CD8-positive, alpha-beta memory T cell (primary cell): ENCODE measurements at places on chromosomes 16 and 17. TPM values are rescaled to one million over a fixed set of nuclear protein-coding genes. Genes with fewer than 3 reads are reported as not detected.
A peak's percentile ranks its signal among the peaks of the same experiment; 100 is the strongest.

DNA sequence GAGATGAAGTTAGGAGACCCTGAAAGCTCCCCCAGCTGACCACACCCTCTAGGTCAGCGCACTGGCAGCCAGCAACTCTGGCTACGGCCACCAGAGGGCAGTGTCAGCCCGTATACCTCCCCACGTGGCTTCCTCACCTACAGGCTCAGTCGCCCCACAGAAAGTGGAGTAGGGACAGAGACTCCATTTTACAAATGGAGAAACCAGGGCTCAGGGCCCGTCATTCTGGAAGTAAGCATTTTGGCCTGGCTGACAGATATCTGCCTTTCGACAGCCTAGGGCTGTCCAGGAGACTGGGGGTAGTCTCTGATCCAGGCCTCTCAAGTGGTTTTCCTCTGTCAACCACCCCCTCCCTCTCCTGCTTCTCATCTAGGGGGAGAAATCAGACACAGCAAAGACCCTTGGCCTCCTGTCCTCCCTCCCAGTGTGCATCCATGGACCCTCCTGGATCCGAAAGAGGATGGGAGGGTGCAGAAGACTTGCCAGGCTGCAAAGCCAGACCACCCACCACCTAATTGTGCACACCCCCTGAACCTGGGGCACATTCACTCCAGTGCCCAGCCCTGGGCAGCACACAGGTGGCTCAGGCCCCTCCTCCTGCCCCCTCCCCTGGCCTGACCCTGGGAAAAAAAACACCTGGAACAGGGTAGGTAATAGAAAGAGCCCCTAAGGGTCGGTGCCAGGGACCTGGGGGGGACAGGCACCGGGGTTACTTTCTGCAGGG, 3.8 kb upstream of the HAP1 start:
- DNase-seq = peak; percentile 68
- H3K36me3 ChIP-seq = no peaks in the 10 kb centered on the region
- H3K4me3 ChIP-seq = no peak overlapping the region

DNA sequence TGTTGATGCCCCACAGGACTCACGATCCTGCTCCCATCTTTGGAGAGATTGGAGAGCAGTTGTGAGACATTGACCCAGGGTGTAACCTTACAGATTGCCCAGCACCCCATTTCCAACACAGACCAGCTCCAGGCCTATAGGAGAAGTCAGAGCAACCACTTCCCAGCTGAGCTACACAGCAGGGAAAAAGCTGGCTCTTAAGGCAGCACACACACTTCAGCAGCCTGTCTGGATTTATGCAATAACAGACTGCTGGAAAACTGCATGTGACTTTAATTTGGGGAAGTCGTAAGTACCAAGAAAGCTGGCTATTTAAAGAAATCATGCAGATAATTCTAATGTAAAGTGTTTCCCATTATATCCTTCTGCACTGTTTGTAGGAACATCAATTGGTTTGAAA, 30.8 kb downstream of the NOG start:
- H3K27ac ChIP-seq = no peak overlapping the region
- no peak overlapping the region for H3K4me3 ChIP-seq
- no peaks in the 10 kb centered on the region for H3K36me3 ChIP-seq
- H3K4me1 ChIP-seq = no peaks in the 10 kb centered on the region
- DNase-seq = no peak

DNA sequence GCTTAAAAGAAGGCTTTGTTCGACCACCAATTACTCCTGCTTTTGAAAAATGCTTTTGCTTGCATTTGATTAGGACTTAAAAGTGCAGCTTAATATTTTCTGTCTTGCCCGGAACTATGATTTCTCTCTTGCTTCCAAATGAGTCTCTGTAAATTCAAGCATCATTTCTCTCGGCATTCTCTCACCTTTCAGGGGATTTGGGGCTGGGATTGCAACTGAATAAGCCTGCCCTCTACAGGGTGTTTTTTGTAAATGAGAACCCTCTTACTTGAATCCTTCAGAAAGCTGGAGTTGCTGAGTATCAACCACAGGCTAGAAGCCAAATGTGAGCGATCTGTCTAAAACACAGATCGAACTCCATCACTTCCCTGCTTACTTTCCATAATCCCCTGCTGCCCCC, 234.6 kb downstream of the TMEM114 start:
- no peak overlapping the region for H3K27ac ChIP-seq
- no peak for DNase-seq
- H3K4me3 ChIP-seq = no peak overlapping the region

GRCh38 chr16:19135896-19136438, 22.2 kb downstream of the ITPRIPL2 start:
- H3K27me3 ChIP-seq = no peaks in the 10 kb centered on the region
- no peak overlapping the region for H3K4me3 ChIP-seq
- no peak for DNase-seq
- no peak overlapping the region for H3K27ac ChIP-seq
- H3K36me3 ChIP-seq = no peaks in the 10 kb centered on the region

DNA sequence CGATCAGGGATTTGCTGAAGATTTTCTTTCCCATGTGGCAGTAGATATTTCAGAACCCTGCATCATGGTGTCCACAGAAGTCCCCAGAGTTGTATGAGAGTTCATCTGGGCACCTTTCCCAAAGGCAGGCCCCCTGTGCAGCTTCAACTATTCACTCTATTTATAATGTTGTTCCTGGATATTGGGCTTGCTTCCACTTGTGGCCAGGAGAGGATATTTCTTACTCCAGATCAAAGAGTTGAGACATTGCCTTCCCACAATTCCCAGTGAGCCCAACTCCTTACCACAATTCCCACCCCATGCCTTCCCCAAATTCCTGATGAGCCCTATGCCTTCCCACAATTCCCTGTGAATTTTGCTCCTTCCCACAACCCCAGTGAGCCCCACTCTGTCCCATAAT, 206.9 kb downstream of the WWOX start:
- H3K27ac ChIP-seq = no peak overlapping the region
- H3K4me3 ChIP-seq = no peak overlapping the region
- H3K36me3 ChIP-seq = no peaks in the 10 kb centered on the region

DNA sequence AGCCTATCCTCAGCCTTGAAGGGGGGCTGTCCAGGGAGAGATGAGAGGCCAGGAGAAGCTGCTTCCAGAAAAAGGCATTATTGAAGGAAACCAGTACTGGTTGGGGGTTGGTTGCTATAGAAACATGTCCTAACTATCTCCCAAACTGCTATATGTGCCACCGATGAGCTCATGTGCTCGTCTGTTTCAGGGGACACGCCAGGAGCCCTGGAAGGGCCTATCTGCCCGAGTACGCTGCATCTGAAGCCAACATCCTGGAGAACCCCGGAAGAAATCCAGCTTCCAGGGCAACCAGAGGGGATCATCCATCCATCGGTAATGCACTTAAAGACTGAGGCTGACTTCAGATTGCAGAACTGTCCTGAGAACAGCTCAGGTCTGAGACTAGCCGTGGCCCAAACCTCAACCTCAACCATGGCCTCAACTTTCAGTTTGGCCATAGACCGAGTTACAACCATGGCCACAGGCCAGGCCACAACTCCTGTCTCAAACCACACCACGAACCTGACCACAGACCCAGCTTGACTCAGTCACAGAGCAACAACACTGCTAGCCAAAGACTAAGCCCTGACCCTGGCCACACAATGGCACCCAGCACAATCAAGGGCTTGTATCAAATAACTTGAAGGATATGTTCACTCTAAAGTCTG, 10.2 kb downstream of the PITPNM3 start:
- H3K36me3 ChIP-seq = no peaks in the 10 kb centered on the region
- H3K27me3 ChIP-seq = no peaks in the 10 kb centered on the region
- no peak overlapping the region for H3K27ac ChIP-seq

- no peak overlapping the region for H3K4me3 ChIP-seq
- H3K4me1 ChIP-seq = no peaks in the 10 kb centered on the region
- H3K27me3 ChIP-seq = no peaks in the 10 kb centered on the region
- no peaks in the 10 kb centered on the region for H3K36me3 ChIP-seq
- DNase-seq = no peak
Observed at GRCh38 chr17:14923981-14924380, 341.1 kb downstream of the PMP22 start.

- no peak overlapping the region for H3K27ac ChIP-seq
- no peak overlapping the region for H3K4me3 ChIP-seq
- H3K4me1 ChIP-seq = peaks cover 27% of the 10 kb centered on the region
- H3K36me3 ChIP-seq = peaks cover 15% of the 10 kb centered on the region
- DNase-seq = no peak
Observed at GRCh38 chr17:2034157-2034556, 4.2 kb downstream of the DPH1 start.

DNA sequence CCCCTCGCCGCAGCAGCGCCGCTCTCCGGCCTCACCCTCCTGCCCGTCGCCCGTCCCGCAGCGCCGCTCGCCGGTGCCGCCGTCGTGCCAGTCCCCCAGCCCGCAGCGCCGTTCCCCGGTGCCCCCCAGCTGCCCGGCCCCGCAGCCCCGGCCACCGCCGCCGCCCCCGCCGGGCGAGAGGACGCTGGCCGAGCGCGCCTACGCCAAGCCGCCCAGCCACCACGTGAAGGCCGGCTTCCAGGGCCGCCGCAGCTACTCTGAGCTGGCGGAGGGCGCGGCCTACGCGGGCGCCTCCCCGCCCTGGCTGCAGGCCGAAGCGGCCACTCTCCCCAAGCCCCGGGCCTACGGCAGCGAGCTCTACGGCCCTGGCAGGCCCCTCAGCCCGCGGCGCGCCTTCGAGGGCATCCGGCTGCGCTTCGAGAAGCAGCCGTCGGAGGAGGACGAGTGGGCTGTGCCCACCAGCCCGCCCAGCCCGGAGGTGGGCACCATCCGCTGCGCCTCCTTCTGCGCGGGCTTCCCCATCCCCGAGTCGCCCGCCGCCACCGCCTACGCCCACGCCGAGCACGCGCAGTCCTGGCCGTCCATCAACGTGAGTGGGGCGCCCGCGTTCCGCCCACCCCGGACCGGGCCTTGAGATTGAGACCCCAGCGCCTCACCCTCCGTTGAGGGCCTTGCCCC, 15.0 kb downstream of the TBKBP1 start:
- peaks cover 69% of the 10 kb centered on the region for H3K4me1 ChIP-seq
- H3K27ac ChIP-seq = no peak overlapping the region
- H3K36me3 ChIP-seq = peaks cover 8% of the 10 kb centered on the region
- H3K4me3 ChIP-seq = no peak overlapping the region
- H3K27me3 ChIP-seq = no peaks in the 10 kb centered on the region
- DNase-seq = no peak

DNA sequence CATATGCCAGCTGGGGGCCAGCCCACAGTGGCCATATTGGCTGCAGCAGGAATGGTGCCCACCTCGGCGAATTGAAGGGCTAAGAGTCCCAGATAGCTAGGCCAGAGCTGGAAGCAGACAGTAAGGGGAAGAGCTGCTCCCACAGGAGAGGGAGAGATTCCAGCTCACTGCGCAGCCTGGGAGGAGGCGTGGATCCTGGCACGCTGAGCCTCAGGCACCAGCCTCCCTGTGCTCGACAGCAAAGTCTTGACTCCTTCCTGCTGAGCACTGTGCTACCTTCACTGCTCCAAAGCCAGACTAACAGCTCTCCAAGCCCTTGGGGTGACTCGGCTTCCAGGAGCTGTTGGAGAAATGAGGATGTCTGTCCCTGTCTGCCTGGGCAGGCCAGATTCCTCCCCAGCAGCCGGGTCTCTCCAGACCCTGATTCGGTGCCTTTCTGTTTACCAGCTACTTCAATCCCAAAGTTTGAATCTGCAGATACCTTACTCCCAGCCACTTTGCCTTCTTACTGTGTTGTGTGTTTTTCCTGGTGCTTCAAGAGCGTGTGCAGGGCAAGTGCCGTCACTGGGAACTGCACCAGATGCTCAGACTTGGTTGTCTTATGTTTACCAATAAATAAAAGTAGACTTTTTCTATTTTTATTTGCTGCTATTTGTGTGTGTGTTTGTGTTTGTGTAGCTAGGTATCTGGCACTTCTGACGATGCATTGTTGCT, 9.1 kb downstream of the CBX2 start:
- H3K4me1 ChIP-seq = peaks cover 20% of the 10 kb centered on the region
- no peak overlapping the region for H3K27ac ChIP-seq
- H3K4me3 ChIP-seq = no peak overlapping the region

- no peak for DNase-seq
- no peak overlapping the region for H3K4me3 ChIP-seq
- H3K27me3 ChIP-seq = no peaks in the 10 kb centered on the region
- peak overlapping the region; percentile 40 for H3K27ac ChIP-seq
Observed at GRCh38 chr17:39001703-39002637, 34.8 kb upstream of the FBXO47 start.

DNA sequence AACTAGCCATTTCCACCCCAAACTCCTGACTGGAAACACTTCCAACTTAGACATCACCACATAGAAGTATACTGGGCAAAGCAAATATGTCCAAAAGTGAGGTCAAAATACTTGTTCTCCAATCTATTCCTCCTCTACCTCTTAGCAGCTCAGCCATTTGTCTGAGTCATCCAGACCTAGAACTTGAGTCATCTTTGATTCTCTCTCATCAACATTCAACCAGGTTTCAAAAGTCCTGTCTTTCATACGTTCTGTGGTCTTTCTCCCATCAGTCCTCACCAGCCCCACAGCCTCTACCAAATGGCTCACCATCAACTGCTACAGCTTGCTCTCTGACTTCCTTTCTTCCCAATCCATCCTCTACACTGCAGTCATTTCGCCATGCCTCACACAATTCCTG, 6.8 kb downstream of the ANKFY1 start:
- no peaks in the 10 kb centered on the region for H3K36me3 ChIP-seq
- H3K4me1 ChIP-seq = peaks cover 8% of the 10 kb centered on the region
- no peaks in the 10 kb centered on the region for H3K27me3 ChIP-seq

GRCh38 chr16:23858542-23858941, 22.8 kb downstream of the PRKCB start:
- H3K36me3 ChIP-seq = no peaks in the 10 kb centered on the region
- DNase-seq = no peak
- no peaks in the 10 kb centered on the region for H3K27me3 ChIP-seq
- no peak overlapping the region for H3K4me3 ChIP-seq

DNA sequence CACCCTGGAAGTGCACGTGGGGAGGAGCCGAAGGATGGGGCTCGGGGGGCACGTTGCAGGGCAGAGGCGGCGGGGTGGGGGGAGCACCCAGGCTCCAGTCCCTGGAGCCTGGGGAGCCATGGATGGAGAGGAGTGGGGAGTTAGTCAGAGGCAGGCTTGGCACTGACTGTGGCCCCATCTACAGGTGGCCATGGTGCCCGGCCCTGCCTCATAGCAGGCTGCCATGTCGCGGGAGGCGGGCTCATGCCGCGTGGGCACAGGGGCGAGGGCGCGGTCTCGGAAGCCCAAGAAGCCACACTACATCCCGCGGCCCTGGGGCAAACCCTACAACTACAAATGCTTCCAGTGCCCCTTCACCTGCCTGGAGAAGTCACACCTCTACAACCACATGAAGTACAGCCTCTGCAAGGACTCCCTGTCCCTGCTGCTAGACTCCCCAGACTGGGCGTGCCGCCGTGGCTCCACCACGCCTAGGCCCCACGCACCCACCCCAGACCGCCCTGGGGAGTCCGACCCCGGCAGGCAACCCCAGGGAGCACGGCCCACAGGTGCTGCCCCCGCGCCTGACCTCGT, 3.0 kb downstream of the PRR35 start:
- no peak overlapping the region for H3K27ac ChIP-seq
- H3K27me3 ChIP-seq = peaks cover 11% of the 10 kb centered on the region
- no peak for DNase-seq
- H3K4me1 ChIP-seq = peaks cover 21% of the 10 kb centered on the region

The SHBG gene
- total RNA-seq = not detected

The RAB11FIP4 gene
- total RNA-seq = 15.1 TPM

The STX1B gene
- total RNA-seq = 0.40 TPM

The MMP28 gene
- total RNA-seq = not detected

The CD300LG gene
- total RNA-seq = not detected

The ALDH3A1 gene
- total RNA-seq = not detected

The ENPP7 gene
- 0.11 TPM for total RNA-seq

The CREBBP gene
- total RNA-seq = 51.1 TPM

The SNTB2 gene
- 13.6 TPM for total RNA-seq

The KCNJ18 gene
- not detected for total RNA-seq

The ADGRG1 gene
- total RNA-seq = 29.8 TPM

The CDH13 gene
- total RNA-seq = not detected
